Stimulated activated CD4-positive, alpha-beta T cell treated with anti-CD3 and anti-CD28 coated beads, Interleukin-4, amount 100 ng/mL, for 24 hours (primary cell): ENCODE measurements at places on chromosomes 4 and X.

DNA sequence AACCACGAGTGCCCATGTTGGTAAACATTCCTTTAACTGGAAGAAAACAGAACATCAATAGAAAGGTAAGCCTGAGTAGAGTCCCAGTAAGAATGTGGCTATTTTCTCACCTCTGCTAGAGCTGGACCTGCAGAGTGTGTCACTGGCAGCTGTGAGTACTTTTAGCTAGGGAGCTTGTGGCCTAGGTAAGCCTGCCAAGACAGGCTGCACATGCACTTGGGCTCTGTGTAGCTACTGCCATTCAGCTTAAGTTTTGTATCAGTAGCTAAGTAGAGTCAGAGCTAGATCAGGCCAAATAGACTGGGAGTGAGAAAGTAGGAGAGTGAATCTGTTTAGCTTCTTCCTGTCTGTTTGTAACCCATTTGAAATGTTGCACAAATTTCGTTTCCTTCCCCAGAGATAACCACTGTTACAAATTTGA lies 35.3 kb downstream of the RBPJ start:
- no peak for DNase-seq

DNA sequence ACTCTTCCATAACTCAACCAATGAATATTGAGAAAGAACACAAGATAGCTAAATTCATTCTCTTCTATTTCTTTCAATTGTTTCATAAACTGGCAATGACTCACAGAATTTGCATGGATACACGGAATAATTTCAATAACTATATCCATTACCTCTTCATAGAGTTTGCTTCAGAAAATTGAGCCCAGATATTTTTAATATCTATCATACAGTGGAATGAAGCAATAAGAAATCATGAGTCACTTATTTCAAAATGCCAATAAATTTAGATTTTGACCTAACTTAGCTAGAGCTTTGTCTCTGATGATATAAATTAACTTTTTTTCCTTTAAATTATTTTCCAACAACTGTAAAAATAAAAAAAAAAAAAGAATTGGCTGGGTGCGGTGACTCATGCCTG lies 22.2 kb upstream of the MANBA start:
- no peak for DNase-seq

GRCh38 chr4:184851200-184851541 lies 25.4 kb upstream of the ACSL1 start:
- DNase-seq = no peak

GRCh38 chrX:23742174-23742696 lies 841 bp downstream of the ACOT9 start:
- DNase-seq = peak; percentile 3

GRCh38 chr4:24126776-24127175 lies 236.9 kb upstream of the PPARGC1A start:
- DNase-seq = no peak

DNA sequence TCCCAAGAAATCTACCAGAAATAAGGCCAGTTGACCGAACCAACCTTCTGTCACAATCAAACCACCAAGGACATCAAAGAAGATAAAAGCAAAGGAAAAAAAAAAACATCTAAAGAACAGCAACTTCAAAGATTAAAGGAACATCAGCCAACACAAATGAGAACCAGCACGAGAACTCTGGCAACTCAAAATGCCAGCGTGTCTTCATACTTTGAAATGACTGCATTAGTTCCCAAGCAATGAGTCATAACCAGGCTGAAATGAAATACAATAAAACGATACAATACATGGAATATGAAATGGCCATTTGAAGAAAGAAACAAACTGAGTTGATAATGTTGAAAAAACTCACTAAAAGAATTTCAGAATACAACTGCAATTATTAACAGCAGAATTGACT lies 611.6 kb upstream of the GRIA3 start:
- no peak for DNase-seq

DNA sequence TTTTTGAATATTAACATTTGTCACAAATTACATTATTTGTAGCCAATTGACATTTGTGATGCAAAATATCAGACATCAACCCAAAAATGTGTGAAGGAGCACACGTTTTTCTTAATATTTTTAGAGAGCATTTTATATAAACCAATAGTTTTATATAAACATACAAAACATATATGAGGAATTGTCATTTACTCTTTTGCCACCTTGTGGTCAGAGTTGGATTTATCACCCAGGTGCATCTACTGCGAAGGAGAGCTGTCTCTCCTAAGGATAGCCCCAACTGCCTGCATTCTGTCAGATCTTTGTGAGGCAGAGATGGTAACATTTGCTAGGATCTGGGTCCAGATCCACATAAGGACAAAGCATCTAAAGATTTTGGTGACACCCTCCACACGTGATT lies 2.5 kb upstream of the USP27X start:
- peak; percentile 30 for DNase-seq

GRCh38 chrX:48934581-48935300 lies 15.9 kb upstream of the PIM2 start:
- DNase-seq = no peak

DNA sequence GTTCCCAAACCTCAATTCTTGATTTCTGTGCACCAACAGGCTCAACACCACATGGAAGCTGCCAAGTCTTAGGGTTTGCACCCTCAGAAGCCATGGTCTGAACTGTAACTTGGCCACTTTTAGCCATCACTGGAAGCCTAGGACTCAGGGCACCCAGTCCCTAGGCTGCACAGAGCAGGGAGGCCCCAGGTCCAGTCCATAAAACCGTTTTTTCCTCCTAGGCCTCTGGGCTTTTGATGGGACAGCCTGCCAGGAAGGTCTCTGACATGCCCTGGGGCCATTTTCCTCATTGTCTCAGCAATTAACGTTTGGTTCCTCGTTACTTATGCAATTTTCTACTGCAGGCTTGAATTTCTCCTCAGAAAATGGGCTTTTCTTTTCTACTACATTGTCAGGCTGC lies 1259.6 kb downstream of the RAPGEF2 start:
- DNase-seq = no peak

- DNase-seq = no peak
Measured at GRCh38 chrX:139971394-139971749, 6.1 kb upstream of the CXorf66 start.

- no peak for DNase-seq
Measured at GRCh38 chrX:41245641-41246040, 88.3 kb upstream of the DDX3X start.

GRCh38 chr4:36320117-36320896 lies 38.9 kb downstream of the DTHD1 start:
- no peak for DNase-seq

DNA sequence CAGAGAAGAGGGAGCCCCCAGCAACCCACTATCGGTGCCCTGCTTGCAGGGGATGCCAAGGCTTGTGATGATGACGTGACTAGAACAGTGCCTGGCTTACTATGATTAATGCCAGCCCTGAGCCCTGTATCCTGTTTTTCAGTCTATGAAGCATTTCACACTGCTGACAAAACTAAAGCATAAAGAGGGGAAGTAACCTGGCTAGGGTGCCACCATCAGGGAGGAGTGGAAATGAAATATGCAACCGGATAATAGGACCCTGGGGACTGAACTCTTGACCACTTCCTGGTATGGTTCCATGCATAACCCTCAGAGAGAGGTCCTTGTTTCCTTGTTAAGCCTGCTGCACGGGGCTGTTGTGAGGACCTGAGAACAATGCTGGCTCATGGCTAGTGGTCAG lies 50.3 kb downstream of the MED28 start:
- DNase-seq = no peak

DNA sequence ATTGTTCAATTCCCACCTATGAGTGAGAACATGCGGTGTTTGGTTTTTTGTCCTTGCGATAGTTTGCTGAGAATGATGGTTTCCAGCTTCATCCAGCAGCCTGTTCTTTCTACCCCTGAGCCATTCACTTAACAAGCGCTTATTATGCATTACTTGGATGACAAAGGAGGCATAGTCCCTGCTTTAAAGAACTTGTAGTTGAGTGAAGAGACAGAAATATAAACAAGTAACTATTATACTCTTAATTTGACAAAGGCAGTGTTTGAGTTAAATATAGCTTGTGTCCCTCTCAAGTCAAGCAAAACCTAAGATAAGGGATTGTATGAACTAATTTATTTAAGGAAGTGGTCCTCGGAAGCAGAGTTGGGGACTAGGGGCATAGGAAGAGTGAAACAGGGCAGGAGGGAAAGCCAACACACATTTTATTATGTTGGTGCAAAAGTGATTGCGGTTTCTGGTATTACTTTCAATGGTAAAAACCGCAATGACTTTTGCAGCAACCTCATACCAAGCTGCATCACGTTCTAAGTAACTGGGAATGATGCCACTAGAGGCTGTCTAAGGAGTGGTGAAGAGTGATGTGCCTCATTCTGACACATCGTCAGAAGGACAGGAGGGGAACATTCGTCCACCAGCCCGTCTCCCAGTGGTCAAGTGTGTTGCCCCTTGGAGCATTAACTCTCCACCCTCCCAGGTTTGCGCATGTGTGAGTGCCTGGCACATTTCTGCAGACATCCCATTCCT lies 41.8 kb downstream of the QDPR start:
- DNase-seq = no peak

- no peak for DNase-seq
Measured at GRCh38 chr4:101171747-101172146, 175.6 kb downstream of the PPP3CA start.

GRCh38 chr4:135353008-135353407 lies 1151.4 kb upstream of the PABPC4L start:
- no peak for DNase-seq
